CD4-positive, alpha-beta T cell treated with Interferon gamma for 1 hour (primary cell): ENCODE measurements at places on chromosomes 6 and 20.

GRCh38 chr6:109178921-109179320, 83.6 kb downstream of the CEP57L1 start:
- DNase-seq = no peak

DNA sequence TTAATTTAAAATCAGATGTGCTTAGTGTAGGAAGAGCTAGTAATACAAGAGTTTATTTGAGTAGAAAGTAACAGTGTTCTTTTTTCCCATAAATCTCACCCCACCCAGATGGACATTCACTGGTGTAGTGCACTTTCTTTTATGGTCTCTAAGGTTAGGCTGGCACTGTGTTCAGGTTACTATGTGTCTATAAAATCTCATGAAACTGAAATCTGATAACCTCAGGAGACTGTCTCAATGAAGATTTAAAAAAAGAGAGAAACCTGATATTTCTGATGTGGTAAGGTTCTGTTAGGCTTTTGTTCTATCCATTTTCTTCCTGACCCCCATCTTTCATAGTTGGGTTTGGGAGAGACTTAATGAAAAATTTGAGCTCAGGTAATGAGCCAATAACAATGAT, 101.2 kb upstream of the CLVS2 start:
- no peak for DNase-seq

DNA sequence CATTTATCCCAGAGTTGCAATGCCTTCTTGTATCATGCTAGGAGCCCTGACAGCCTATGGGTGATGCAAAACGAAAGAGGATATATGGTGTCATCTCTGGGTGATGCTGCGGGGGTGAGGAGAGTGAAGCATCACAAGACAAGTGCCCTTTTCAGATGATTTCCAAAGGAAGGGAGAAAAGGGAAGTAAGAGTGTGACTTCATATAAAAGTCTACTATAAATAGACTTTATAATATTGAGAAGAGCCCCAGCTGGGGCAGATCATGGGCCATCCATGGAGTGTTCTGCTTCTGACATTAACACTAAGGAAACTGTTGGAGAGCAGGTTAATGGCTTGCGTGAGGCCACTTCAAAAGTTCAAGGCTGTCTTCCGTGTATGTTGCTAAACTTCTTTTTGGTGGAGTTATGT, 4.4 kb downstream of the CD83 start:
- peak; percentile 80 for DNase-seq

DNA sequence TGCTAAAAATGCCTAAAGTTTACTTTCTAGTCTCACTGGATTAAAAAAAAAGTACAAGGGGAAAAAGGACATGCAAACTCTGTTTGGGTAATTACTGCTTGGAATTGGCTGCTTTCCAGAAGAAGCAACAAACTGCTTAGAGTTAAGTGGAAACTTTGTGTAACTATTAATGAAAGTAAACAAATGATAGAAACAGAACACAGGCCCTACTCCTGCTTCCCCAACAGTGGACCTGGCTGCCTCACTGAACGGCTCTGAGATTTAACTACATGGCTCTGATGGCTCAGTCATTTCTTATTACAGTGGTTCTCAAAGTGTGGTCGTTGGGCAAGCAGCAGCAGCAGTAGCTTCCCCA, 108.5 kb downstream of the MAN1A1 start:
- no peak for DNase-seq

DNA sequence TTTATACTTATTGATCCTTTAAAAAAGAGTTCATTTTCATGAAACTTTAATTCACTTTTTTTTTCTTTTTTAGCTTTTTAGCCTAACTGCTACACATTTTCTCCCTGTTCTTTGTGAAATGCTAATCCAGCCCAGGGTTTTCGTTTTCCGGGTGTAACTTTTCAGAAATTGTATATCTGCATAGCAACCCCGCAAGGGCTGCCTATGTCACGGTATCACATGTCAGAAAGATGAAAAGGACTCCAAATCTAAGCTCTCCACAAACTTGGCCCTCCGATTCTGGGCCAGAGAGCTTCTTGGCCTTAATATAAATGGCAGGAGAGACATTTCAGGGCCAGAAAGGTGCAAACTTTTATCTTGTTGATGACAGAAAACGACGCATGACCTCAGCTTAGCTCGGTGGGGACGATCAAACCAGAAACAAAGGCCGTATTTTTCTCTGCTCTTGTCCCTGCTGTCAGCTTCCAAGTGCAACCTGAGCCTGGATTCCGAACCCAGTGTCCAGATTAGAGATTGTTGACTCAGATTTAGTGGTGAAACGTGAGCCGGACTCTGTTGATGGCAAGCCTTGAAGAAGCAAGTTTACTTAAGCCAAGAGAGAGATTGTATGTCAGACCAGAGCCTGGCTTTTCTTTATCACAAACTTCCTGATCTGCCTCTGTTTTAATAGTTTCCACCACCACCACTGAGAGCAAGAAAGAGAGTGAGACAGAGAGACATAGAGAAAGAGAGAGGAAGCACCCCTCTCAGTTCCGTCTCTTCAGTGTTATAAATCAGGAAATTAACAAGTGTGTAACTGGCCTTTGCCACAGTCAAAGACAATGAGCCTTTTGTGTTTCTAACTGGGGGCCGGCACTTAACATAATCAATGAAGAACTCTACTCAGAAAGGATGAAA, 157.8 kb downstream of the SCML4 start:
- no peak for DNase-seq

DNA sequence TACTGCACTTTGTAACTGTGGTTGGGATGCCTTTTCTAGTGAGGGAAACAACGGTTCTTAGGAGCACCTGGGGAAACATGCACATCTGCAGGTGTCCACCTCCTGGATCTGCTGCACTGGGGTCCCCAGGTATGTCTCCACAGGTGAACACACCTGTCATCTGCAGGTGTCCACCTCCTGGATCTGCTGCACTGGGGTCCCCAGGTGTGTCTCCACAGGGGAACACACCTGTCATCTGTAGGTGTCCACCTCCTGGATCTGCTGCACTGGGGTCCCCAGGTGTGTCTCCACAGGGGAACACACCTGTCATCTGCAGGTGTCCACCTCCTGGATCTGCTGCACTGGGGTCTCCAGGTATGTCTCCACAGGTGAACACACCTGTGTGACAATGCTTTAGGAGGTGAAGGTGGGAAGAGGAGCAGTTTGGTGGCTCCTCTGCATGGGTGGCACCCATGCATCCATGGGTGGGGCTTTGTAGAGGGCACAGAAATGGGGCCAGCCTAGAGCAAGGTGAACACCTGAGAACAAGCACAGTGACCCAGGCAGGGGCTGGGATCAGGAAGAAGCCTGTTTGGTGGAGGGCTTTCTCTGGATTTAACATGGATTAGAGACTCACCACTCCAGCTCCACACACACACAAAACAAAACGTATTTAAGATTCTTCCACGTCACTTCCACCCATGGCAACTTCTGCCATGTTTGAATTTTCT, 206.0 kb upstream of the CDH4 start:
- no peak for DNase-seq

GRCh38 chr6:158253248-158253647, 59.0 kb upstream of the TULP4 start:
- DNase-seq = no peak

DNA sequence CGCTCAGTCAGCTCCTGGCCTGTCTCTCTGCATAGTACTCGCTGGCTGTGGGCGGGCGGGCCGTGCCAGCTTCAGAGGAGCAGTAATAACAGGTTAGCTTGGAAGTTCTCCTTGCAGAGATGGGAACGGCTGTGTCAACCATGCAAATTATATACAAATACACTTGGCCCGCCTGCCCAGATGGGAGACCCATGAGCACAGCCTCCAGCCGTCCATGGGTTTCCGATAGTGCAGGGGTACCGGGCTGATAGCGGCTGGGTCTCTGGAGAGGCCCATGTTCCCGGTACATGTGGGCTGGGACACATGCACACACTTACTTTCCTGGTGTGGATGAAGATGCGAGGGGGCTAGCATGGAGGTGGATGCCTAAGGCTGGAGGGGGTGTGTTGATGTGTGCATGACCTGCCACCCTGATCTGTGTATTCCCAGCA, 12.8 kb upstream of the ZNF831 start:
- DNase-seq = no peak

DNA sequence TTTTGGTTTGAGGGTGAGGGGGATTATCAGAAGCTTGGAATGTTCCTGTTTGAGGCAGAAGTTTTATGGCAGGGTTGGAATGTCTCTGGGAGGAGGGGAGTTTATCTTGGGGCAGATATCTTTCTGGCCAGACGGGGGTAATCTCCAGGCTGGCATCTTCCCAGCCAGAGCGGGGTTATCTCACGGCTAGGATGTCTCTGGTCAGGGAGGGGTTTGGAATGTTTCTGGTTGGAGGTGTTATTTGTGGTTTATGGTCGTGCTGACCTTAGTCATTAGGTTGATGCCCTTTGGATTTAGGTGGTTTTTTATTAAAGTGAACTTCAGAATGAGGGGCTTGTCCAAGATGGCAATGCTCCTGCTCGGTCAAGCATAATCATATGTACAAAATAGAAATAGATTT, 14.8 kb downstream of the PGK2 start:
- no peak for DNase-seq

- no peak for DNase-seq
Measured at GRCh38 chr6:167751579-167752115, 75.1 kb upstream of the AFDN start.

GRCh38 chr20:52279706-52280105, 88.1 kb upstream of the ZFP64 start:
- DNase-seq = no peak

GRCh38 chr20:31661625-31662371, 24.1 kb downstream of the COX4I2 start:
- peak; percentile 67 for DNase-seq

DNA sequence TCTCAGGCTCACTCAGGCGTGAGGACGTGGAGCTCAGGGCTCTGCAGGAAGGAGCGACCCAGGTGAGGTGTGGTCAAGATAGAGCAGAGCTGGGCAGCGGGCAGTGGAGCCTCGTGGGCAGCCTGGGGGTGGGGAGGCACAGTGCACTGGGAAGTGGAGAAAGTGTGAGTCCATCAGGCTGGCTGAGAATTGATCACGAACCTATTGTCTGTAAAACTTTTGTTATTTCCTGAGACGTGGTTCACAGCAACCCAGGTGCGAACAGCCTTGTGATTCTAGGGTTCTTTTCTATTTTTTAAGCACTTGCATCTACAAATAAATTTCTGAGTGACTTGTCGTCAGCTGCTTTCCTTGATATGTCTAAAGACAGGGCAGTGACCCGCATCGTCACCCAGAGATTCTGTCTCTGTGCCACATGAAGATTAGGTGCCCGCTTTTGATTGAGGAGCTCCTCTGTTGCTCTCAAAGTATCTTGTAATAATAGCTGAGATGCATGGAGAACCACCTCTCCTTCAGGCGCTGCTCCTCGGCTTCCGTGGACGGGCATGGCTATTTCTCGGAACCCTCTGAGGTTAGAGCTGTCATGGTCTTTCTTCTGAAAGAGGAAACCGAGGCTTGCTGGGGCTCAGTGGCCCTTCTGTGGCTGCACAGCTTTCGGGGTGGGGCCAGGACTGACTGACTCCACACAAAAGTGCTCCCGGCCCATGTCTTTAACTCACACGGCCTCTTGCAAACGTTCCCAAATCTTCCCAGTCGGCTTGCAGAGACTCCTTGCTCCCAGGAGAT, 662 bp upstream of the CCR6 start:
- peak; percentile 27 for DNase-seq

DNA sequence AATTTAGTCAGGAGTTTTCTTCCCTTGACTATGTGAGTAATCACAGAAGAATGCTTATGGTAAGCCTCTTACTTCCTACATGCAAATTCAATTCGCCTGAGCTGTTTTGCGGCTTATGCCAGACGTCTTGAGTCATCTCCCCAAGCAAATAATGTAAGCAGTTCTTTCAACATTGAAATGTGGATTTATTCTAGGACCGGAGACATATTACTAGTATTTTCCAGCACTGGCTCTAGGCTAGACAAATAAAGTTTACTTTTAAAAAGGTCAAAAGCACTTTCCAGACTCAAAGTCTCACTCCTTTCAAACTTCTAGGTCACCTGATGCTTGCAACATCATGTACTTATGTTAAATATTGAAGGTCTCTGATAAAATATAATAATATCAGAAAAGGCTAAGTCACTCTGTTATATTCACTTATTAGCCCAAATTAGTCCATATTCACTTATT, 38.1 kb upstream of the NOX3 start:
- DNase-seq = no peak

GRCh38 chr6:81894306-81894705, 141.8 kb upstream of the TENT5A start:
- DNase-seq = no peak

GRCh38 chr6:166313255-166314070, 5.3 kb upstream of the PRR18 start:
- peak; percentile 55 for DNase-seq

- no peak for DNase-seq
Measured at GRCh38 chr6:163790266-163790840, 375.8 kb downstream of the QKI start.

- no peak for DNase-seq
Measured at GRCh38 chr20:58715391-58715800, 22.8 kb downstream of the NPEPL1 start.

DNA sequence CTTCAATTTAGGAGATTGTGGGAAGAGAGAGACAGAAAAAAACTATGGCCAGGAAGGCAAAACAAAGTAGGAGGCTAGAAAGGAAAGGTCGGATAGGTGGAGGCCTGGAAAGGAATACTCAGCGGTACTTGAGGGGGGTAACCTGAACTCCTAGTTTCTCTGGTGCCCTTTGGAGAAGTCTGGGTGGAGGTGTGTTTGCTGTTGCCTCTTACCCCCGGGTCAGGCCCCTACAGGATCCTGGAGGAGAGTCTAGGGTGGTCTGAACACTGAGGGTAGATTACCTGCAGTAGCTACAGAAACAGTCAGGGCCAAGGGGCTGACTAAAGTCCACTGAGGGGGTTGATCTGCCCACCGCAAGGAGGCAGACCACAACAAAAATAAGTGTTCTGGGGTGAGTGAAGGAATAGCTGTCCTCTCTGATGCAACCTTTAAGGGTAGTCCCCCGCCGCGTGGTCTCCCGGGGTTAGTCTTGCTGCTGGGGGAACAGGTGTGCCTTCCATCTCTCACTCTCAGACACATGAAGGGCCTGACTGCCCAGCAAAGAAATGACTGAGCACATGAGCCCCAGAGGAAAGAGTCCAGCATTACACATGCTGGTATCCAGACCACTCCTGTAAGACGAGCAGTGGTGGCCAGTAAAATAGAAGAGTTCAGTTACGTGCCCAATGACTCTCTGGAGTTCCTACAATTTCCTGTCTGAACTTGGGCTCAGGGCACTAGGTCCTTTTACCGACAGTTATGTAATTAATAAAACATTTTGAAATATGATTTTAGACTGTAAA, 59.5 kb downstream of the MTHFD1L start:
- no peak for DNase-seq

GRCh38 chr6:72809746-72810379, 188.0 kb downstream of the KCNQ5 start:
- DNase-seq = no peak

GRCh38 chr20:48919336-48919881, 2.1 kb upstream of the ARFGEF2 start:
- no peak for DNase-seq

GRCh38 chr6:116446399-116446798, 14.8 kb upstream of the CALHM6 start:
- no peak for DNase-seq

- no peak for DNase-seq
Measured at GRCh38 chr20:41074441-41074840, 45.8 kb downstream of the TOP1 start.

- DNase-seq = no peak
Measured at GRCh38 chr6:156864557-156864956, 87.4 kb downstream of the ARID1B start.
